ENCODE measurements at places on chromosomes 12 and 14.

GRCh38 chr12:26499979-26500640 lies 304.7 kb downstream of the SSPN start:
- no peak for DNase-seq
- no peaks in the 10 kb centered on the region for H3K36me3 ChIP-seq
- H3K4me1 ChIP-seq = no peaks in the 10 kb centered on the region
- H3K27ac ChIP-seq = no peak overlapping the region

DNA sequence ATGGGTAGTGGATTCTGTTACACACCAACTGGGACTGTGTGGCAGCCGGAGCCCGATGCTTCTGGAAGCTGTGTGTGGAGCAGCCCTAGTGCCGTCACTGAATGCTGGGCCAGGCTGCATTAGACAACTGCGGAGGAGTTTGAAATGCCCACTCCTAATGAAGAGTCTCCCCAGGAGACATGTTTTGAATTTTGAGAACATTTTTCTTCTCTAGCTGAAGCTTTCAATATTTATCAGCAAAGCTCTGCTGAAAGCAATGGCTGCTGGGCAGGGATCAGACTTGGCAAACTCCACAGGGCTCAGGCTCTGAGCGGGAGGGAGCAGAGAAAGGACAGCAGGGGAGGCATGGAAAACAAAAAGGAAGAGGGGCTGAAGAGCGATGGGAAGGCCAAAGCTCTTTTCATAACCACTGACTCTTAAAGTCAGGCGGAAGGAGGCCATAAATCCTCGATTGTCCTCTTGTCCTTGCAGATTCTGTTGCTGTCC lies 189.1 kb downstream of the MON2 start:
- no peaks in the 10 kb centered on the region for H3K4me1 ChIP-seq
- H3K27me3 ChIP-seq = no peaks in the 10 kb centered on the region
- no peaks in the 10 kb centered on the region for H3K36me3 ChIP-seq
- no peak overlapping the region for H3K4me3 ChIP-seq
- no peak for DNase-seq

DNA sequence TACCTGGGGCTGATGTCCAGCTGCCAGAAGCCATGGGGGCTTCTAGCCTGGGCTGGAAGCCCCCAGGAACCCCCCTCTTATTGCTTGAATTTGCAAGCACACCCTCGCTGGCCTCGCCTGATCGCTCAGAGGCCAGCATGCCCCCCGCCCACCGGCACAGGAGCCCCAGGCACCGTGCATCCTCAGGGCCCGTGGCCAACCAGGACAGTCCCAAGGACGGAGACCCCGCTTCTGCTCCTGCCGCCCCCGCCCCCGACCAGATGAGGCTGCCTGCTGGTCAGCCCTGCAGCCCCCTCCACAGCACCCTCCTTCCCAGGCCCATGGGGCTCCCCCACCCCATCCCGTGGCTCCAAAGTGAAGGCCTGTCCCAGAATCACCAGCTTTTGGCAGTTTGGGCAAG lies 21.2 kb downstream of the RAB35 start:
- no peak overlapping the region for H3K27ac ChIP-seq
- H3K4me3 ChIP-seq = no peak overlapping the region
- no peak for DNase-seq
- no peaks in the 10 kb centered on the region for H3K27me3 ChIP-seq
- peaks cover 11% of the 10 kb centered on the region for H3K36me3 ChIP-seq

DNA sequence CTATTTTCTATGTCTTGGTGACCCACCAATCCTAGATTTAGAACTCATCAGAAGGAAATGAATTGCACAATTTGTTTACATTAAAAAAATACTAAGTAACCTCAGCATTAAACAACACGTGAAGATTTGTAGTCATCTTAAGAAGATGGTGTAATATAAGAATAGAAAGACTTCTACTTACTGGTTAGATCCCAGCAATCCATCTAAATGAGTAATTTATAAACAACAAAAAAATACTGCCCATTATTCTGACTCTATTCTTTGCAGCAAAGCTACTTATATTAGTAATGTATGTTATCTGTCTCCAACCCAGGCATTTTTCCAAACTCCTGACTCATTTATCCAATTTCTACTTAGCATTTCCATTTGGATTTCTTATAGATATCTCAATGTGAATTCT lies 67.8 kb downstream of the CD163L1 start:
- no peak overlapping the region for H3K4me3 ChIP-seq
- no peaks in the 10 kb centered on the region for H3K27me3 ChIP-seq
- H3K4me1 ChIP-seq = no peaks in the 10 kb centered on the region
- no peak for DNase-seq

GRCh38 chr12:65557438-65558181 lies 266.7 kb upstream of the HMGA2 start:
- no peaks in the 10 kb centered on the region for H3K36me3 ChIP-seq
- no peak overlapping the region for H3K27ac ChIP-seq
- no peak overlapping the region for H3K4me3 ChIP-seq
- no peak for DNase-seq

Data from tibial nerve (tissue), 4 donors.